ENCODE measurements at places on chromosomes 4 and X. TPM values are rescaled to one million over a fixed set of nuclear protein-coding genes. Genes with fewer than 3 reads are reported as not detected.
A peak's percentile ranks its signal among the peaks of the same experiment; 100 is the strongest.

DACH2 gene
- not detected for total RNA-seq

SAP30 gene
- total RNA-seq: 5.3 TPM

DNA sequence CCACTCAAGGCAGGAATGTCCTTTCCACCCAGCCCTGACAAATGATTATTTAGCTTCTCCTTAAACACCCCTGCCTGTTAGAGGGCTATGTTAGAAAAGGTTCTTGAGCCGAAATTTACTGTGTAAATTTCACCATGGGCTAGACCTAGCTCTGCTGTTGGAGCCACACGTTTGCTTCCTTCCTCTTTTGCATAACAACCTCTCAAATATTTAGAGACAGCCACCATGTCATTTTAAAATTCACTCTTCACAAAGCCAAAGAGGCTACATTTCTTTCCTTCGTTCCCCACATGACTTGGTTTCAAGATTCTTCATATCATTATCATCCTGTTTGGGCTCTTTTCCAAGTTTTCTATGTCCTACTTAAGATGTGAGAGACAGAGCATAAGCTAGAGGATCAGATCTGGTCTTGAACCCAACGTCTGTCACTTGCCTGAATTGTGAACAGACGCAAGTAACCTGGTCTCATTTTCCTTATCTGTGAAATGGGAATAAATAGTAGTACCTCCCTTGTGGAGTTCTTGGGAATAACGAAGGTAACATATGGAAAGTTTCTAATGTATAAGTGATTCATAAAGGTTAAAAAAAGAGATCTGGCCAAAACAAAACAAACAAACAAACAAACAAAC is 6.7 kb downstream of the DOCK11 start:
- no peaks in the 10 kb centered on the region for H3K27me3 ChIP-seq
- H3K36me3 ChIP-seq: no peaks in the 10 kb centered on the region
- H3K27ac ChIP-seq: peak overlapping the region; percentile 96

DNA sequence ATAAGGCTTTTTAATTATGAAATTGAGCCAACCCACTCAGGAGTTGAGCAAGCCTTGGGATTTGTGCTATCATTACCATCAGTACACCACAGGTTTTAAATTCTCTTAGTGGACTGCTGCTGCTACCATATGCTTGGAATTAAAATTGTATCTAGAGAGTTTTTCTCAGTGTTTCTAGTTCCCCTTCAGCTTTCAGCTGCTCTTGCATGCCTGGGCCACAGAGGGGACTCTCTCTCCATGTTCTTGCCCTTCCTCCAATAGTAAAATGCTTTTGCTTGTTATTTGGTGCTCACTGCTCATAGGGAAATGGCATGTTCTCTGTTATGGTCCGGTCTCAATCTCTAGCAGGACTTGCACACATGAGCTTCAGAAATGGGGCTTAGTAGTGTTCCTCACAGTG is 101.9 kb downstream of the IGSF1 start:
- H3K4me3 ChIP-seq: no peak overlapping the region
- no peaks in the 10 kb centered on the region for H3K36me3 ChIP-seq
- H3K27me3 ChIP-seq: no peaks in the 10 kb centered on the region
- no peak overlapping the region for H3K27ac ChIP-seq
- DNase-seq: no peak
- H3K4me1 ChIP-seq: no peaks in the 10 kb centered on the region

DNA sequence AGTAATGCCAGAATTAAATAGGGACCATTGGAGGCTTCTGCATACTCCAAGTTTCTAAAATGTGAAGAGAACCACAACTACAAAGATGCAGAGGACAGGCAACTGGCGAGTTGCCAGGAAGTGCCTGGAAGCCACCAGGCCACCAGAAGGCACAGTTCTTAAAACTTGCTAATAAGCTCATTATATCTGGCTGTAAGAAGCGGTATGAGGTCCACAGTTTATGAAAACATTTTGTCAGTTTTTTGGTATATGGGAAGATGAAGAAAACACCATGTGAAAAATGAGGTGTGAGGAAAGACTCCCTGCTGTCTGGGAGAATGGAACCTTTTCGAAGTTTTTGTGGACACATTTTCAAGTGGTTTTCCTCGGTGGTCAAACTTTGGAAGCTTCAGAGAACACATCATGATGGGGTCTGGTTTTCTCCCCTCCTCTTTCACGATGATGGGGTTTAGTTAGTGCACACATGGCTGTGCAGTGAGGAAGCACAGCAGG is 202.7 kb downstream of the NR3C2 start:
- H3K27me3 ChIP-seq: no peaks in the 10 kb centered on the region
- peaks cover 11% of the 10 kb centered on the region for H3K4me1 ChIP-seq
- H3K4me3 ChIP-seq: no peak overlapping the region

- no peak for DNase-seq
- no peaks in the 10 kb centered on the region for H3K36me3 ChIP-seq
- H3K4me1 ChIP-seq: no peaks in the 10 kb centered on the region
- no peak overlapping the region for H3K27ac ChIP-seq
- H3K4me3 ChIP-seq: no peak overlapping the region
- no peaks in the 10 kb centered on the region for H3K27me3 ChIP-seq
Observed at GRCh38 chrX:126137899-126138298, 28.2 kb downstream of the DCAF12L2 start.

TSPAN6 gene
- 0.68 TPM for total RNA-seq

GRCh38 chrX:31178064-31178768 is 106.4 kb upstream of the FTHL17 start:
- H3K36me3 ChIP-seq: no peaks in the 10 kb centered on the region
- no peaks in the 10 kb centered on the region for H3K27me3 ChIP-seq
- no peak for DNase-seq
- H3K27ac ChIP-seq: no peak overlapping the region

DNA sequence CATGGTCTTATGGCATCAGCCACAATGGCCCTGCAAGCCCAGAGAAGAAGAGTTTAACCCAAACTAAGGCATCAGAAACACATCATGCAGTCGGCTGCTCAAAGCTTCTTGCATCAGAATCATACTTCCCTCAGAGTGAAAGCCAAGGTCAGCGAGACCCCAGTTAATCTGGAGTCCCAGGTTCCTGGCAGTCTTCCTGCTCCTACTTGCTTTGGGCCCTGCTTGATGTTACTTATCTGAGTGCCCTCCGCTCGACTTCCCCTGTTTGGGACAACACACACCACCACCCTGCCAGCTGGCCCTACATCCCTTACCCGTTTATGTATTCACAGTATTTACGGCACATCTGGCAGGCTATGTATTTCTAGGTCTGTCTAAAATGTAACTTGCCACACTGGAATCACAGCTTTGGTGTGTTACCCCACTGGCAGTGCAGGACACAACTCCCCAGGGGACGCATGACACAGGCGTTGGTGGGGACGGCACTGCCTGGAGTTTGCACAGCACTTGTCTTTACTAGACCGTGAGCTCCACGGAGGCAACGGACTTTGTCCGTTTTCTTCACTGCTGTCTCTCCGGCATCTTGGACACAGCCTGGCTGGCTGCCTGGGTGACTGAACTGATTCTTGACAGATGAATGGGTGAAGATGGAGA is 22.8 kb downstream of the CRMP1 start:
- H3K36me3 ChIP-seq: no peaks in the 10 kb centered on the region
- H3K27ac ChIP-seq: no peak overlapping the region
- H3K4me1 ChIP-seq: peaks cover 14% of the 10 kb centered on the region
- DNase-seq: no peak
- no peak overlapping the region for H3K4me3 ChIP-seq

DNA sequence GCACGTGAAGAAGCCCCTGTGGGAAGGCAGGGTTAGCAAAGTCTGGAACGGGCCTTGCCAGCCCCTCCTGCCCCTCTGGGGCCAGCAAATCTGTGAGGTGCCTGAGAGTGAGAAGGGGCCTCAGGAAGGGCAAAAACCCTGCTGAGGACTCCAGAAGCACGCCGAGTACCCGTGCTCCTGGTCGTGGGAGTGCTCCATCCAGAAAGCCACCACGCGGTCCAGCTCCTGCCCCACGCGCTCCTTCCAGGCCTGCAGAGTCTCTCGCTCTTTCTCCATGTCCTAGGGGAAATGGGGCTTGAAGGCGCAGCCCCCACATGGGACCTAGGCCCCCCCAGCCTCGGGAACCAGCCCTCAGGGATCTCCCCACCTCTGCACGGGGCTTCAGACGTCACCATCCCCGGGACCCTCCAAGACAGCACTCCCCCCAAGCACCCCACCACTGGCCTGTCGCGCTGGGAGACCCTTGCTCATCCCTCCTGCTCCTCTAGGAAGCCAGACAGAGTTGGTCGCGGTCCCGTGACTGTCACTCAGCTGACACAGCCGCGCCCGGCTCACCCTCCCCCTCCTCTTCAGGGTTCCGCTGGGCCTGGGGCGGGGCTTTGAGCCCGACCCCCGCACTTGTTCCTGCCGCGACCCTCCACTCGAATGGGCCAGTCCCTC is at the start of gene RENBP:
Gene RENBP, minus strand, starts transcription at position 504 of the 660 bp plus-strand sequence. Its CDS starts 33 bp downstream, at position 471.
- peak within 1 kb of the TSS; percentile 56 for H3K27ac ChIP-seq
- peaks cover 8% of the 10 kb centered on the region for H3K4me1 ChIP-seq
- no peaks in the 10 kb centered on the region for H3K36me3 ChIP-seq
- DNase-seq: peak; percentile 25
- no peaks in the 10 kb centered on the region for H3K27me3 ChIP-seq
- H3K4me3 ChIP-seq: peak within 1 kb of the TSS; percentile 87

ABLIM2 gene
- total RNA-seq: 4.1 TPM

GRCh38 chr4:1654216-1654955 is 29.7 kb downstream of the FAM53A start:
- no peaks in the 10 kb centered on the region for H3K36me3 ChIP-seq
- H3K27me3 ChIP-seq: no peaks in the 10 kb centered on the region
- H3K27ac ChIP-seq: no peak overlapping the region
- no peak for DNase-seq
- peaks cover 2% of the 10 kb centered on the region for H3K4me1 ChIP-seq

- H3K36me3 ChIP-seq: peaks cover 2% of the 10 kb centered on the region
- H3K27ac ChIP-seq: no peak overlapping the region
- DNase-seq: no peak
- no peaks in the 10 kb centered on the region for H3K4me1 ChIP-seq
Observed at GRCh38 chr4:169154121-169154520, 116.6 kb downstream of the SH3RF1 start.

DNA sequence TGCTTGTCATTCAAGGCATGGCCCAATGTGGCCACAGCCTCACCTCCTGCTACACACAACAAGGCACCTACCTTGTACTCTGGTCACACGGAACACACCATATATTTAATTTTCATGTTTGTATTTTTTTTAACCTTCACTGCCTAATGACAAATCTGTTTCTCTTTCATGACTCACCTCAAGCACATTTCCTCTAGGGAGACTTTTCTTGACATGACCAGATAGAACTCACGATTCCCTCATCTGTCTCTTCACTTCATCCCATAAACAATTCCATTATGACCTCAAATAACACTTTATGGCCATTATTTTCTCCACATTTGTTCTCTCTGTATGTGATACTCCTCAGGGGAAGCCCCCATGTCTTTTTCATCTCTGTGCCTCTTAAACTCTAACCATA is 11.1 kb downstream of the DRP2 start:
- no peak for DNase-seq
- H3K4me3 ChIP-seq: no peak overlapping the region
- H3K27ac ChIP-seq: no peak overlapping the region
- H3K4me1 ChIP-seq: no peaks in the 10 kb centered on the region
- H3K36me3 ChIP-seq: peaks cover 4% of the 10 kb centered on the region

DNA sequence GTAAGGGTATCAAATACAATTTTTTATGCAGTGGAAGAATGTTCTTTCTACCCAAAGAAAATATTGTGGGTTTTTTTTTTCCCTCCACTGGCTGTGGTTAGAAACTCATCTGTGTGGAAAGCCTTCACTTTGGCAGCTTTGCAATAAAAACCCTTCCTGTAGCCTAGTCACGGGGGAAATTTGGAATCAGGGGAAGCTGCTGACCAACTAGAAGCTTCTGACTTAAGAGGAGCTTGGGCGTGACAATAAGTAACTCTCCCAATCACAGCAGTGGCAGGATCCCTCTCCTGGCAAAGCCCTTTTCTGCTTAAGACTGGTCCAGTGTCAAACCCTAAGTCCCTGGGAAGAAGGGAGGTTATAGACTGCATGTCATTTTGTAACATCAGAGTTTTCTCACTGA is 87.9 kb downstream of the LRRC66 start:
- no peak overlapping the region for H3K4me3 ChIP-seq
- H3K27ac ChIP-seq: no peak overlapping the region
- H3K27me3 ChIP-seq: peaks cover 16% of the 10 kb centered on the region
- H3K36me3 ChIP-seq: no peaks in the 10 kb centered on the region

DNA sequence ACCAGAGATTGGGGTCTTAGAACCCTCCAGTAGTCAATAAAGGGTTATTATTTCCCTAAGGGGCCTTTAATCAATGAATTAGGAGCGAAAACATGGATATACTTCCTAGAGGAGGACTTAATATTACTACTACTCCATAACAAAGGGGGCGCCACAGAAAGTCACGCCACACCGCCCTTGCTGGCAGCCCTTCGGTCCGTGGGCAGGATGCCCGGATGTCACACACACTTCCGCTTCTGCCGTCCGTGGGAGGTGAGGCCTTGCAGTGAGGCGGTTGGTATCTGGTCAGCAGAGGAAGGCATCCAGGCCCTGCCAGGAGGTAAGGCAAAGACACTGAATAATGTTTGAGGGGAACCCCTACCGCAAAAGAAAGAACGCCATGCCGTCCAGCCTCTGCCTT is 436 bp downstream of the MAGEB10 start:
- no peaks in the 10 kb centered on the region for H3K27me3 ChIP-seq
- H3K27ac ChIP-seq: no peak overlapping the region
- no peaks in the 10 kb centered on the region for H3K36me3 ChIP-seq
- H3K4me3 ChIP-seq: no peak overlapping the region
- DNase-seq: no peak
- no peaks in the 10 kb centered on the region for H3K4me1 ChIP-seq

DNA sequence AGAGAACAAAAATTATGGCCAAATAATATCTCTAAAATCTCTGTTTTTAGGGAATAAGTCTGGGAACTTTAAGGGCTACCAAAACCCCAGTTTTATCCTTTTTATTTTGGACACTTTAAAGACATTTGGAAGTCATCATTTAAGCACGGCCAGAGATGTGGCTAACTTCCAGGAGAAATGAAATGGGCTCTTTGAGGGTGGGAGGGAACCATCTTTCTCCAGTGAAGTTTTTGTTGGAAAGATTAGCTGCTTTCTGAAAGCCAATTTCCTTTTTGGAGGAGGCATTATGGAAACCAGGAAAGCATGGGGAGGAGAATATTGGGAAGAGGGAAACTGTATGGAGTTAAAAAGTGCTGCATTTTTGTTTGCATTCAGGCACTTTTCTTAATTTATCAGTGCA is 4.8 kb downstream of the VSIG1 start:
- no peak overlapping the region for H3K4me3 ChIP-seq
- DNase-seq: no peak
- no peaks in the 10 kb centered on the region for H3K36me3 ChIP-seq
- H3K4me1 ChIP-seq: peaks cover 5% of the 10 kb centered on the region

PDE6B gene
- 10.2 TPM for total RNA-seq

DNA sequence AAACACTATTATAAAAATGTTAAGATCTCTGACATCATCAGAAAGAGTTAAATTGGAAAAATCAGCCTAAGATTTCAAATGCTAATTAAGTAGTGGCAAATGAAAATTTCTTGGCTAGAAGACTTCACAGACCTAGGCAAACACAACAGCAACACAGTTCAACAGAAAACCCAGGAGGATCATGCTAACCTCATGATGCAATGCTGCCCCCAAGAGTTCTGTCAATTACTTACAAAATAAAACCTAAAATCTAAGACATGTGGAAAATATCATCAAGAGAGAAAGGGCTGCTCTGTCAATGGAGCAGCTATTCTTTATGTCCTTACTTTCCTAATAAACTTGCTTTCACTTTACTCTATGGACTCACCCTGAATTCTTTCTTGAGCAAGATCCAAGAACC is 21.0 kb downstream of the S100G start:
- no peaks in the 10 kb centered on the region for H3K4me1 ChIP-seq
- H3K27me3 ChIP-seq: no peaks in the 10 kb centered on the region
- no peaks in the 10 kb centered on the region for H3K36me3 ChIP-seq
